ENCODE measurements at places on chromosomes 16 and 17.

DNA sequence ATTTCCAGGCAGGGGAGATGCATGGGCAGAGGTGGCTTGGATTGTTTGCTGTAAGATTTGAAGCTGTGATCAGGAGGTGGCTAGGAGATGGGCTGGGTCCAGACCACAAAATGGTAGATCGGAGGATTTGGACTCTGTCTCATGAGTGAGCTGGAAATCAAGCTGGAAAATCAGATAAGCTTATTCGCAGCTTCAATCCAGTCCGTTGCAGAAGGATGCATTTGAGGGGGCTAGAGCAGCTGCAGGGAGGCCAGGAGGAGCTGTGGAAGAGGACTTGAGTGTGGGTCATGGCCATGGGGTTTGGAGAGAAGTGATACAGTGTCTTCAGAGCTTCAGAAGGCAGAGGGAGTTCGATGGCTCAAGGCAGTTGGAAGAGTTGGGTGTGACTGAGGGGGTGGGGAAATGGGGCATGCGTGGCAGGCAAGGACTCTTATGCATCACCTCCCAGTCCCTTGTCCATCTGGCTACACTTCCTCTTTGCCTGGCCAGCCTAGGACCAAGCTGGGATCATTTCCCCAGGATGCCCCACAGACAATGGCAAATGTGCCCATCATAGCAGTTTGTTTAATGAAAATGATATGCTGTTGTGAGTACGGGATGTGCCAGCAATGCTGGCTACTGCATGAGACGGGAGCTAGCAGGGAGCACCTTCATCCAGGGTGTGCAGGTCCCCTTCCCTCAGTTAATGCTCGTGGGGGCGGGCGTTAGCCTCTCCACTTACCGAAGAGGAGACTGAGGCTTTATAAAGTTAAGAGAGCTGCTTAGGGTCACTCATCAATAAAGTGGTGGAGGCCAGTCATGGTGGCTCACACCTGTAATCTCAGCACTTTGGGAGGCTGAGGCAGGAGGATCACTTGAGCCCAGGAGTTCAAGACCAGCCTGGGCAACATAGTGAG, 20.6 kb downstream of the QPRT start:
- no peak for DNase-seq

GRCh38 chr16:72621651-72622050, 426.3 kb downstream of the ZFHX3 start:
- DNase-seq = no peak

GRCh38 chr16:49195237-49195548, 86.4 kb downstream of the CBLN1 start:
- no peak for DNase-seq

DNA sequence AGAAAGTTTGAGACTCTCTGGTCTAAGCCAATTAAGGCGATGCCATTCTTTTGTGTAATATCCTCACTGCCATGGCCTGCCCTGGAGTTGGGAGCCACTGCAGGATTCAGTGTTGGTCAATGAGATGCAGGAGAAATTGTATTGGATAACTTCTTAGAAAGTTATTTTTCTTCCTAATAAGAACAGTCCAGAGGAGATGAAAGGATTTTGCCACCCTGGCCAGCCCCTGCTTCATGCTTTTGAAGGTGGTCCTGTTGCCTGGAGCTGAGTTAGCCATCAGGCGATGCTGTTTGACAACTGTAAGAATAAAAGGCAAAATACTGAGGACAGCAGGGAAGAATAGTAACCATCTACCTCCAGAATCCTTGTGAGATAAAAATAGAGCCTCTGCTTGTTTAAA, 35.4 kb upstream of the CNTNAP4 start:
- DNase-seq = no peak

All from erythroblast (primary cell).